ENCODE measurements at places on chromosomes 6 and 20.

DNA sequence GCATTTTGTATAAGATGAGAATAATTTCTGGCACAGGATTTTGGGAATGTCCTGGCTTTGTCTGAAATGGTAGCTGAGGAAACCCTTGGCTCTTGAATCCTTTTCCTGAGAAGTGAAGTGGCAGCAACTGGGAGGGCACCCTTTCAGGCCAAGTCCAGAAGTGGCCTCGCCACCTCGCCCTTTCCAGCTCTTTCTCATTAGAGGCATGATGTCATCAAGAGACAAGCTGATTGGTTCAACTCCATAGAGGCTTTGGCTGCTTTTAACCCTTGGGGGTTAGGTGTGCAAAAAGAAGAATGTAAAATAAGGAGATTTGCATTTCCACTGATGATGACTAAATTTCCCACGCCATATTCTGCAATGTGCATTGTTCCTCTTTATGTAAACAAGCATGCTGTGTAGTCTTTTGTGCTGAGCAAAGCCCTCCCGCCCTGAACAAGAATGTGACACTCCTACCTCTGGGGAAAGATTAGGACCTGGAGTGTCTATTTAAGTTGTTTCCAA is 116.5 kb downstream of the TCP11 start:
- DNase-seq = no peak

GRCh38 chr20:62949962-62950361 is 2.5 kb upstream of the SLC17A9 start:
- no peak for DNase-seq

DNA sequence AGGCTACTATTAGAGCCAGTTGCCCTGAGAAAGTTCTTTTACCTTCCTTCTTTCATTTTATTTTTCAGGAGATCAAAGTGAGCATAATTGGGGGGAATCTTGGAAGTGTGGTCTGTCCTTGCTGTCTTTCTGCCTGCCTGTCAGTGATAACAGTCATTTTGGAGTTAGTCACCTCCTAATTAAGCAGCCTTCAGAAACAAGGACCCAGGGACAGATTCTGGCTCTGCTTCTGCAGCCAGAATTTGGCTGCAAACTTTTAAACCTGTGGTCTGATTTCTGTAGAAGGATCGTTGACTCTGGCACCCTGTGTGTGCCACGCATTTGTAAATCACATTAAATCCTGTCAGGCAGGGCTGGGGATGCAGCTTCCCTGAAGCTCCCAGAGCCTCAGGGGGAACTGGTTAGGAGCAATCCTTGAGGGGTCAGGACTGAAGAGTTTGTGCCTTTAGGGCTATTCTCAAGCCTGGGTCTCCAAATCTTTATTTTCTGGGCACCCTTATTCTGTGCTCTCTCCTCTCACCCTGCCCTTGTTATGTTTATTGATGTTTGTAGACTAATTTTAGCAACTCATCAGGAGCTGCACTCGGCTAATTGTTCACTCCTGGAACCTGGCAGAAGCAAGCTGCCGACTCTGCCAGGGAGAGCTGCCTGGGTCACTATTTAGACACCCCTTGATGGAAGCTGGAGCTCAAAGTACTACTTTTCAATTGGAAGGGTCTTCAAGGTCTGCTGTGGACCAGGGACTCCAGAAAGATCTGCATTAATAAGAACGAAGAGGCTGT is 6.8 kb downstream of the NOX3 start:
- DNase-seq = no peak

- no peak for DNase-seq
These were observed 14.7 kb upstream of the IPCEF1 start for GRCh38 chr6:154371281-154371680.

GRCh38 chr6:81373414-81373813 is 379.1 kb downstream of the TENT5A start:
- no peak for DNase-seq
